Stimulated activated CD8-positive, alpha-beta memory T cell treated with anti-CD3 and anti-CD28 coated beads, Interleukin-7, amount 100 ng/mL, for 1 hour (primary cell): ENCODE measurements at places on chromosomes 7 and 10.

DNA sequence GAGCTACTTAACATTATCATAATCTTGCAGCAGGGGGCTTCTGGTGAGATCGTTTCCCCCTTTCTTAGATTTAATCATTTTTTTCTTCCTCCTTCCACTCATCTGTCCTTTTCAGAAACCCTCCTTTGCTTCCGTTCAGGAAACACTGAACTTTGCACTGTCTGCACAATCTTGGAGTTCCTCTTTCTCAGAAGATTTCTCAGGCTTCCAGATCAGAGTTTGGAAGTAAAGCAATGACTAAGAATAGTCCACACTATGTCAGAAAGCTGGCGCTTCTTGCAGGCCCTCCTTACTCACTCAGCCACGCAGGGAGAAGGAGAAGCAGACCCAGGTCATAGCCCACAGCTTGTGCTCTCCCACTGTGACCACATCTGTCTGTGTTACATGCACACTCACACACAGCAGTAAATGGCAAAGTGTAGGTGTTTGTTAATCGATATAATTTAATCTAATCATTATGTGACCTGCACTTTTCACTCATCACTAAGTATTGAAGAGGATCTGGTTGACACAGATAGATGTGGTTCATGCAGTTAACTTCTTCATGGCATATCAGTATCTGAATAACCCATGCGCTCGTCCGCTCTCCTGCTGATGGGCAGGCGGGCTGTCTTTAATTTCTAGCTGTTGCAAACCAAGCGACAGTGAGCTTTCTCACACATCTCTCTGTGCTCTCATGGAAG, 30.2 kb downstream of the ALOX5 start:
- DNase-seq = no peak

DNA sequence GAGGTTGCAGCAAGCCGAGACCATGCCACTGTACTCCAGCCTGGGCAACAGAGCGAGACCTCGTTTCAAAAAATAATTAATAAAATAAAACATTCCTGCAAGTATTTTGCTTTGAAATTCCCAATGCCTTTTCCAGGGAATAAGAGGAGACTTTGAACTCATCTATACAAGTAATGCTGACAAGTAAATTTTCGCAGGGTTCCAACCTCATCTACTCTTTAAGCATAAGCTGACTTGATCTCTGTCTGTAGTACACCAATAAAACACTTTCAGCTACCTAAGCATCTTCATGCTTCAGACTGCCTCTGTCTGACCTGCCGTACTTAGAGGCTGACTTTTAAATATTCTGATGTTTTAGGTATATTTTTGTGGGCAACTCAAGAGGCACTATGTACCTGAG, 13.7 kb upstream of the BEND7 start:
- DNase-seq = no peak

DNA sequence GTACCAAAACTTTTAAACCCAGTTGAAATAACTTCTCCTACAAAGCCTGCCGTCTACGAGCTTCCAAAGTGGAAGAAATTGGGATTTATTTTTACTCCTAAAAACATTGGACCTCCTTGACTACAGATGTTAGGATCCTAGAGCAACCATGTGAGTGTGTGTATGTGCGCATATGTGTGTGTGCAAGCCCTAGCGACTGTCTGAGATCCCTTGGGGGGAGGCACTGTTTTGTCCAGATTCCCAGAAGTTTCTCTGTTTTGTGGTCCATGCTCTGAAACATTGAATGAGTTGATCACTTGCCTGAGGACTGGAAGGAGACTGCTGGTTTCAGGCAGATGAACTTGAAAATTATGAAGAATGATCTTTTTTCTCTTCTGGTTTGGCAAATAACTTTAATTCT, 312.3 kb upstream of the ZNF32 start:
- no peak for DNase-seq

GRCh38 chr7:40531956-40532355, 397.2 kb downstream of the SUGCT start:
- DNase-seq = no peak

DNA sequence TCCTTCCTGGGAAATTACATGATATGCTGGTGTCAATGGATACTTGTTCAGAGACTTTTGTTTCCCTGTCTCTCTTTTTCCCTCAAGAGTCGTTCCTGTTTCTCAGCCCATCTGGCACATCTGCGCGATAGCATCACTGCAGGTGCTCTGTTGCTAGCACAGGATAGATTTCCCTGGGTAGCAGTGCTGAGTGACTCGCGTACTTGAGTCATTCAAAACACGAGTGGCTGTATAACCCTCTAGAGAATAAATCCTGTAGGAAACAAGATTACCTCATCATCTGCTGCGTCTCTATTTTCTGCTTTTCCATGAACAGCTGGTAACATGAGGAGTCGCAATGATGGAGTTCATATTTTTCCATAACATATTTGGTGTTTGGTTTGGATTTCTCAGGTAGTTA, 452.0 kb upstream of the FZD8 start:
- DNase-seq = no peak

DNA sequence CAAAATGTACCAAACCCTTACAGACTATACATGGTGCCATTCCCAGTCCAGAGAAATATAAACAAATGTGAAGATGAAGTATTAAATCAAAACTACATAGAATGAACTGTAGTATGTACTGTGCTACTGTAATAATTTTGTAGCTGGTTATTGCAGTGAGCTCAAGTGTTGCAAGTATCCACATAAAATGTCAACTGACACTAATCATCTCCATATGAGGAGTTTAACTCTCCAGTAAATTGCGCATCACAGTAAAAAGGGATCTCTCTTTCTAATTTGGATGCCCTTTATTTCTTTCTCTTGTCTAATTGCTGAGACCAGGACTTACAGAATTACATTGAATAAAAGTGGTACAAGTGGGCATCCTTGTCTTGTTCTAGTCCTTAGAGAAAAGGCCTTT, 165.5 kb downstream of the CPED1 start:
- no peak for DNase-seq

- no peak for DNase-seq
These were observed 19.2 kb downstream of the PSAP start for GRCh38 chr10:71831646-71832552.

DNA sequence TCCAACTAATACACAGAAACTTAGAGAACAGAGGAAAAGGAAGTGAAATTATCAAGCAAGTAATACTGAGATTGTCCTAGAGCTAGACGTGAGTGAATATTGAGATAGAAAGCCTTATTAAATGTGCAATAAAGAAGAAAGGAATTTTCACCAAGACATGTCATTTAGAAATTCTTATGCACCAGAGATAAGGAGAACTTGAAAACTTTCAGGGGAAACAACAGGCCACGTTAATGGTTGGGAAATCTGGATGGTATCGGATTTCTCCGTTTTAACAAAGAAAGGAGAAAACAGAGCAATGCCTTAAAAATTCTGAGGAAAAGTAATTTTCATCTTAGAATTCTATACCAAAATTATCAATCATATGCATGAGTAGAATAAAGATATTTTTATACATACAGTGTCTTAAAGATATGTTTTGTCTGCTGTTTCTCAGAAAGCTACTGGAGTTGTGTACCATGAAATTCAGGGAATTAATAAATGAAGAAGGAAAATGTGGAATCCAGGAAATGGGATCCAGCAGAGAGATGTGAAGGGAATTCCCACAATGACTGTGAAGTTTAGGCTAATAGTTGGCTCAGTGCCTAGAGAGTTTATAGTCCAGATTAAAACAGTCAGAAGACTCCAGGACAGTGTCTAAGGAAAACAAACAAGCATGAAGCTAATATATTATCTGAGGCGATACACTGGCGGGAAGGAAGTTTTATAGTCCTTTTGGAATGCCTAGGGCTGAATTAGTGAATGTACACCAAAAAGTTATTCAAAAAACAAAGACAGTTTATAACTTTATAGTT, 159.5 kb downstream of the PPP1R9A start:
- no peak for DNase-seq

GRCh38 chr7:101985057-101985902, 167.9 kb downstream of the CUX1 start:
- DNase-seq = no peak

DNA sequence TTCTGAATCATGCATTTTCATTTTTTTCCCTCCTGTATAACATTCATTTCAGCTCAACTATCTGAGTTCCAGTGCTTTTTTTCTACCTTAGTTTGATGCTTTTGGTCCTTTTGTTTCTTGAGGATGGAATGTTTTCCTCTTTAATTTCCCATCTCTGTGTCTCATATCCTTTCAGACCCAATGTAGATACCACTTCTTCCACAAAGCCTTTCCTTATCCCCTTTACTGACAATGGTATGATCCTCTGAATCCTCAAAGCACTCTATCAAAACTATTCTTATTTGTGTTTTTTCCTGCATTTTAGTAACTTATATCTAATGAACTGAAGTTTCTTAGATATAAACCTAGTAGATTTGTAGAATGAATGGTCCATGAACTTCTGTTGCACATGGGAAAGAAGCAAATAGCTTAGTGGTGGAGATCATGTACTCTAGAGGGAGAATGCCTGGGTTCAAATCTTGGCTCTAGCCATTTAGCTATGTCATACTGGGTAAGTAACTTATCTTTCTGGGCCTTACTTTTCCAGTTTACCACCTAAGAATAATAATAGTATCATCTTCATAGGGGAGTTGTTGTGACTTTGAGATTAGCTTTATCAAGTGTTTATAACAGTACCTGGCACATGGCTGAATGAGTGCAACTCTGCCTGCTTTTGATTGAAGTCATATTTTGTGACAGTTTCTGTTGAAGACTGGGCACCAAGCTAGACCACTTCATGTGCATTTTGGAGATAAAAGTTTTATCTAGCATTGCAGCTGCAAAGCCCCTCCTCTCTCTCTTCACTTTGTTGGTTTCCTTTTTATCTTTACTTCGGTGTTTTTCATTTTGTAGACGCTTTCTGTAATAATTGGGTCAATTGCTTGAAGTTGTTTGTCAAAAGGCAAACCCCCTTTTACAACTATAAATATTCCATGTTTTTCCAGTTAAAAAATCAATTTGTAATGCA, 18.5 kb downstream of the STAM start:
- DNase-seq = no peak

DNA sequence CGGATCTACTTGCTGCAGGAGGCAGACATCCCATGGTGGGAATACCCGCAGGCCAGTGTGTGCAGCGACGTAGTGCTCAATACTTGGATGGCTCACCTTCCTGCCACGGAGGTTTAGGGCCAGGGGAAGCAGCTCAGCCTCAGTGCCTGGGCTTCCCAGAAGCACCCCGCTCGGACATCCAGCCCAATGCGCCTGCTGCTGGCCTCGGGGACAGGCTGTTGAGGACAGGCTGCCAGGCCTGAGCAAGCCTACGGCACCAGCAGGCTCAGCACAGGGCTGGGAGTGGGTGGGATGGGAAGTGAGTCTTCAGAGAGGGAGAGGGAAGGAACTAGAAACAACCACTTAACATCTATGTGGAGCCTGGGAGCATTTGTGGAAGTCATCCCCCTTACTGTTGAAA, 441.3 kb upstream of the MGMT start:
- no peak for DNase-seq

- DNase-seq = no peak
These were observed 1.7 kb downstream of the CCSER2 start for GRCh38 chr10:84329986-84330651.

GRCh38 chr10:23047201-23048050, 48.0 kb upstream of the MSRB2 start:
- no peak for DNase-seq

DNA sequence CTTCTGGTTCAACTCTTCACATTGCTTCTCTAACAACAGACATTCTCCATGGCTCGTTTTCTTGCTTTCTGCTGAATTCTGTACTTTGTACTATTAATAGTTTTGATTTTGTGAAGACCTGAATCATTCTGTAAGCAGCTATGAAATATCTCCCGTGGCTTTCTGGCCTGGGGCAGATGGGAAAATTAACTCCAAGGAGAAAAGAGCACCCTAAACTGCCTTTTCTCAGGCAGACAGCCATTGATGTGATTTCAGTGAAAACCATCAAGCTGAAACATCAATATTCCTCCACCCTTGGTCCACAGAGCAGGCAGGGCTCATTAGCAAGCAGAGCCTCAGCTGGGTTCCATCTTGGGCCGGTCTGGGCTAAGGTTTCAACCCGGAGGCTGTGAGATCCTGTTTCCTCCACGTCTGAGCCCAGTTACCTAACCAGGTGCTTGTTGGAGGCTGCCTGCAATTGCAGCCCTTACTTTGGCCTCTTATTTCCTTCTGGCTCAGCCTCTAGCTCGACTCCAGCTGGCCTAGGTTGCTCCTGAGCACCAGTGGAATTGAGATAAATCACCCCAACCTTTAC, 21.1 kb upstream of the EZH2 start:
- DNase-seq = no peak

- DNase-seq = no peak
These were observed 74.4 kb upstream of the LSM8 start for GRCh38 chr7:118109607-118110006.

- no peak for DNase-seq
These were observed 8.0 kb upstream of the PKD1L1 start for GRCh38 chr7:47956220-47956619.

DNA sequence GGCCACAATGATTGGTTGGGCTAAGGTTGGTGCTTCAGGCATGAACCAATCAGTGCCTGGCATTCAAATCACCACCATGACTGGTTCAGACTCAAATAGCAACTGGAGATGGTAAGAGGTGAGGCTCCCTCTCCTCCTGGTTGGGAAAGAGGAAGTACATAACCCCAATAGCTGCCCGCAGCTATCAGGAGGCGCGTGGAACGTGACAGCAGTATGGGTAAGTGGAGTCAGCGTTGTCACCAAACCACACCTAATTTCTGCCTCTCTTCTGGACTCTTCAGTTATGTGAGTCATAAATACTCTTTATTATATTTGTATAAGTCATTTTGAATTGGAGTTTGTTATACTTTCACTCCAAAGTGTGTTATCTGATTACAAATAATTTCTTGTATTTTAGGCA, 17.9 kb upstream of the ITGA8 start:
- DNase-seq = no peak

- DNase-seq = no peak
These were observed 48.5 kb upstream of the PHYHIPL start for GRCh38 chr10:59127991-59128390.

DNA sequence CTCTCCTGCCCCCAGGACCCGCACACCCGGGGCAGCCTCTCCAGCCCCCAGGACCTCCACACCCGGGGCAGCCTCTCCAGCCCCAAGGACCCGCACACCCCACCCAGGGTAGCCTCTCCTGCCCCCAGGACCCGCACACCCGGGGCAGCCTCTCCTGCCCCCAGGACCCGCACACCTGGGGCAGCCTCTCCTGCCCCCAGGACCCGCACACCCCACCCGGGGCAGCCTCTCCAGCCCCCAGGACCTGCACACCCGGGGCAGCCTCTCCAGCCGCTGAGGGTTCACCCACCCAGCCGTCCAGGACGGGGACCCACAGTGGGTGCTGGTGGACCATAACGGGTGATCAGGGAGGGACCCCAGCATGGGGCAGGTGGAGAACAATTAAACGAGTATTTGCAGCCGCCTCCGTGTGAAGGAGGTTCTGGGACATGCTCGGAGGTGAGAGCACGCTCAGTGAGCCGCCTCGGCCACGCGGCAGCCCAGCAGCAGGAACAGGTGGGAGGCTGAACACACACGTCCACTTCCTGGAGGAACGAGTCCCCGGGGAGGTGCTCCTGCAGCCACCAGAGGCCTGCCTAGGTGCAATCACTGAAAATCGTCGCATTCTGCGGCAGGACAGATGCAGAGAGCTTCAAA, 107.9 kb downstream of the PDGFA start:
- DNase-seq = no peak
